ENCODE measurements at places on chromosomes 11 and 22.

DNA sequence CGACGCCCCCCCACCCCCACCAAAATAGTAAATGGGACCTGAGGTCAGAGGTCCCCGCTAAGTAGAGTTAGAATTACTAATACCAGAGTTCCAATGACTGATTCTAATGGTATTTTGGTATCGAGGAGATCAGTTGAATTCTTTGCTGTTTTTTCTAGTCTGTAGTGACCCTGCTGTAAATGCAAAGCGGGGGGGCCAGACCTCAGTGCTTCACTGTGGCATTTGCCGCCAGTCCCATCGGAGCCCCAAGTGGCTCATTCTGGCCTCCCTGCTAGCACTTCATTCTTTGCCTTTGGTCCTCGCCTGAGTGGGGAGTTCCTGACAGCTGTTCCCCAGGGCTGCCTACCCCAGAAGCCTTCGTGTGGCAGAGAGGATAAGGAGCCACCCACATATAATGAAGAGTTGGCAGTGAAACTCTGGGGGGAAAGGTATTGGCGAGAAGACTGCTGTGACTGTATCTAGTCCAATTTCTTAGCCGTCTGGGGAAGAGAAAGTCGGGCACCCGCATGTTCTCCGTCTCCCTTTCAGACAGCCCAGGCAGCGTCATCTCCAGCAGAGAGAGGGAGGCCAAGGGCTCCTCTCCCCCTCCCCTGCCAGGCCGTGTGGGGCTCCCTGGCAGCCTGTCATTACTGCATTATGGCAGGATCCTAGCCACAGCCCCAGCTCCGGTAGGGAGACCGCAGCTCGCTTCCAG, 19.4 kb upstream of the CABP7 start:
- no peak for DNase-seq

DNA sequence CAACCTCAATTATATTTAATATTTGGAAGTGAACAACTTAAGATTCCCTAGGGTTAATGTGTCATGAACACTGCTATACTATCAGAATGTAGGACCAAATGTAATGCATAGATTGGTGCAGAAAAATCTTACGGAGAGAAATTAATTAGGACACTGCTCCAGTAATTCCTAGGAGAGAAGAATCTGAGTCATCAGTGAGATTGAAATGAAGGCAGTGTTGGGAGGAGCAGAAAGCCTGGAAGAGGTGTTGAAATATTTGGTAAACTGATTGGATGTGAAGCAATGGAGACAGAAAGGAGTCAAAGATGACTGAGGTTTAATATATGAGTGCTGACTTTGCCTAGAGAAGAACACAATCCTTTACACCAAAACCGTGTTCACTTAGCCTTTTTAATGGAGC, 836.0 kb downstream of the FAM181B start:
- no peak for DNase-seq

DNA sequence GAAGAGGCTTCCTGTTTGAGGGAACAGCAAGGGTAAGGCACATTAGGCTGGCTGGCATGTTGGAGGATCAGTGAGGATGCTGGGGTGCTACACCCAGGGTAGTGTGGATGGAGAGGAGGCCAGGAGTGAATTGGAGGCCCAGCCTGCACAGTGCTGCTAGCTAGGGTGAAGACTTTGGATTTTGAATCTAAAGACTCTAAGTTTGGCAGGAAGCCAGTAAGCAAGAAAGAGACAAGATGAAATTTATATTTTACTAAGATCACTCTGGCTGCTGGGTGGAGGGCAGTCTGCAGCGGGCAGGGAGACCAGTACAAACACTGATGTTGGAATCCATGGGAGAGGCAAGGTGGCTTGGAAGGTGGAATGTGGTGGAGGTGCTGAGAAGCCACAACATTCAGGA, 43.6 kb downstream of the TSPAN18 start:
- no peak for DNase-seq

GRCh38 chr22:45207981-45208664, 32.6 kb downstream of the KIAA0930 start:
- no peak for DNase-seq

DNA sequence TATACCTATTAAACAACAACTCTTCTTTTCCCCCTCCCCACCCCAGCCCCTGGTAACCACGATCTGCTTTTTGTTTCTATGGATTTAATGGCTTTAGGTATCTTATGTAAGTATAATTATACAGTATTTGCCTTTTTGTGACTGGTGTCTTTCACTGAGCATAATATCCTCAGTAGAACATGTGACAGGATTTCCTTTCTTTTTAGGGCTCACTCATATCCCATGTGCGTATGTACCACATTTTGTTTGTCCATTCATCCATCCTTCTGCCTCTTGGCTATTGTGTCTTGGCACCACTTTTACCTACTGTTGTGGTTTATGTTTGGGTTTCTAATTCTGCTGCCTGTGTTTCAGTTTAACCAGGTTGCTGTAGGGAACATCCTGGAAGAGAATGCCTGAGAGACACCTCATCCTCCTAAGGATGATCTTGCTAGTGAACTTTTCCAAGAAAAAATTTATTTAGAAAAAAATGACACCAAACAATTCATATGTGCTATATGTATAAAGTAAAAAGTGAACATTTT, 77.6 kb upstream of the SESN3 start:
- no peak for DNase-seq

- DNase-seq = no peak
Measured at GRCh38 chr11:131530407-131530806, 160.0 kb downstream of the NTM start.

DNA sequence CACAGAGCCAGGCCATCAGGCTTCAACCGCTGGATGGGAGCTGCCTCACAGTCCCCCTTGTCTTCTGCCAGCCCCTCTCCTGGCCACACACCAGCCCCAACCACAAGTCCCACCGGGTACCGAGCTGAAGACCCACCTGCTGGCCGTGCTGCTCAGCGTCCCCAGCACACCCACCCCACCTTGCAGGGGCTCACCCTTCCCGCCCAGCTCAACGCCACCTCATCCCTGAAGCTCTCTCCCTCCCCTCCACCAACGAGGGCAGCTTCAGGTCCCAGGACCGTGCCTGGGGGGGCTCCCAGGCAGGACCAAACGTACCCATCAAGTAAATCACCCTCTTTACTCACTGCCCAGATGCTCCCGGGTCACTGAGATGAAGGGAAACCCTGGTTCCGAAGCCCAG, 141.0 kb downstream of the CRYBB2 start:
- no peak for DNase-seq

GRCh38 chr11:18700375-18700774, 1.8 kb downstream of the TMEM86A start:
- no peak for DNase-seq

- DNase-seq = no peak
Measured at GRCh38 chr22:32335471-32335870, 22.2 kb upstream of the RFPL3 start.

- no peak for DNase-seq
Measured at GRCh38 chr11:74162681-74163467, 7.9 kb downstream of the C2CD3 start.

- no peak for DNase-seq
Measured at GRCh38 chr11:61918251-61918937, 1.0 kb upstream of the RAB3IL1 start.

- no peak for DNase-seq
Measured at GRCh38 chr22:46560696-46561295, 23.4 kb upstream of the CELSR1 start.

DNA sequence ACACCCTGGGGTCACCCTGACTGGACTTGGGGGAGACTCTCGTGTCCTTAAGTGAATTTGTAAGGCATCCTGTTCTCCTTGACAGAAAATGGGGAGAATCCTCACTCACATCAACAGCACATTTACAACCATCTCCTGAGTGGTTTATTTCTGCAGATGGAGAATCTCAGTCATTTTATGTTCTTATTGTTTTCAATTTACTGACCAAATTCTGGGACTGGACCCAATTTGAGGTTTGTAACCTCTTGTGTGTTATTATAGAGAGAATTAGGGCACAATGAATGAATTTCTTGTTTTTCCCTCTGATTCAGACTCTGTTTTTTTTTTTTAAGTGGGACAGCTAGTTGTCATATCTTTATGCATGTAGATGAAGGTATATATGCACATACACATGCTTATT, 104.9 kb downstream of the ADAMTS15 start:
- no peak for DNase-seq

DNA sequence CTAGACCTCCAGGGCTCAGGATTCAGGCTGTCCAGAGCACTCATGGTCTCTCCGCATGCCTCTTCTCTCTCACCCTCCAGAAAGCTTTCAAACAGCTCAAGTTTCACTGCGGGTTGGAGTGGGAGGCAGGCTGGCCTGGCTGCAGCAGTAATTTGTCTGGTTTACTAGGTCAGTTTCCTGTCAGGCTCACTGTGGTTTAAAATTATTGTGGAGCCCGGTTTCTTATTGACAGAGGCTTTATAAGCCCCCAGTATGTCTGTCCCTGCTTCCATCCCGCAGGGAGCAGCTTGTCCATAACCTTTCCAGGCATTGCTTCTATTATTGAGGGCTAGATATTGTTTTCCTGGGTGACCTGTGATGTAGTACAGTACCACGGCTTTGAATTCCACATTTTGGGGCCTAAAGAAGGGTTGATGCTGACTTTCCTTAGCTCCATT, 235.3 kb upstream of the SORL1-AS1 start:
- DNase-seq = no peak

DNA sequence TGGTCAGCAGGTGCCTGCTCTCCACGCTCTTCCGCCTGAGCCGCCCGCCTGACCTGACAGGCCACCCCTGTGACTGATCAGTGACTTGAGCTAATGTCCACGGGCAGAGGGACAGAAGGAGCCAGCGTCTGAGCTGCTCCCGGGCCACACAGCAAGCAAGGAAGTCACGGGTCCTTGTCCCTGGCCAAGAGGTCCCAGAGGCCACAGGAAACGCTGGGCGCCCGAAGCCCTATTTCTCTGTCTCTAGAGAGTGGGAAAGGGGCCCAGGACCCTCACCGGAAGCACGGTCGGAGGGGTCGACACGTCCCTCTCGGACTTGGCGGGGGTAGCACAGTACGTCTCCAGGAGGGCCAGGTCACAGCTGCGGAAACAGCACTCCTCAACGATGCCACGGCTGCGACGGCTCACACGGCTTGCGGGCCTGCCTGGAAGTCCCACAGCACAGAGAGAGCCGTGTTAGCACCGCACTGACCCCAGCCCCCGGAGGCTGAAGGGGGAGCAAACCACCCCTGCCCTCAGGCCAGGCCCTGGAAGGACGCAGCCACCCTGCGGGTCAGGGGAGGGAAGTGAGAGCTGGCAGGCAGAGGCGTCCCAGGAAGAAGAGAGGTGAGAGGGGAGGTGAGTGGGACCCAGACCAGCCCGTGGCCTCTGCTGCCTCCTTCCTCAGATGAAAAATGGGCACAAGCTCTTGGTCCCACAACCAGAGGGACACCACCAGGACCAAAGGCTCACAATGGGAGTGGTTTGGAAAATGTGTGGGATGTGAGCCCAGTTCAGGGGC, 5.8 kb downstream of the IGF2 start:
- no peak for DNase-seq

GRCh38 chr11:116257092-116257491, 515.7 kb downstream of the BUD13 start:
- DNase-seq = no peak

- no peak for DNase-seq
Measured at GRCh38 chr11:59766542-59767224, 11.5 kb downstream of the STX3 start.

DNA sequence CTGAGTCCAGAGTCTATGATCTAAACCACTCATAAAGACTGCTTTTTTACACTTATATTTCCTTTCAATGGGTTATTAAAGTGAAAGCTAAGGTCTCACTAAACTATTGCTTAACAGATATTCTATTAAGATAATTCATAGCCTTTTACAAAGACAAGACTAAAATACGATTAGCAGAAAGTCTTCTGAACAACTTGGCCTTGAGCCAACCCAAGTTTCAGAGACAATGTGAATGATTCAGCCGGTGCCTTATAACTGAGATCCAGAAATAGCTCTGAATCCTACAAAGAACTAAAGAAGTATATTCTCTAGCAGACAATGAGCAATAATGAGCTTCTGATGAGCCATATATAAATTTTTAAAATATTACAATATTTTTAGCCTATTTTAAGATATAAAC, 41.5 kb upstream of the CARD18 start:
- no peak for DNase-seq

GRCh38 chr22:44685384-44686056, 16.5 kb upstream of the PRR5 start:
- DNase-seq = peak; percentile 64

GRCh38 chr11:58289266-58289665, 21.2 kb upstream of the OR10W1 start:
- DNase-seq = no peak

DNA sequence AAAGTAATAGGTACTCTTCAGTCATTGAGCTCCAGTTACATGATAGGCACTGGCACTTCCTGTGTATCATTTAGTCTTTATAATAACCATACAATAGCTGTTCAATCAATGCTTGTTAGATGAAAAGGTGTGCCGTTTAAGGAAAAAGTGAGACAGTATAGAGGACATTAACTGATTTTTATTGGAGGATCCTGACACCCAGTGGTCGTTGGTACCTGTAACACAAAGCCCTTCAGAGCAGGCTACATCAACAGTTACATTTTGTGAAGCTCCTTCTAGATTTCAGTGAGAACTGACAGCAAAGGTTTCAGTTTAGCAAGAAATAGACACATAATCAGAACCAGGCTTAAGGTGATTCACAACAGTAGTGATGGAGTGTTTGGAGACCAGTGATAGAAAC, 44.2 kb downstream of the CCDC81 start:
- no peak for DNase-seq

DNA sequence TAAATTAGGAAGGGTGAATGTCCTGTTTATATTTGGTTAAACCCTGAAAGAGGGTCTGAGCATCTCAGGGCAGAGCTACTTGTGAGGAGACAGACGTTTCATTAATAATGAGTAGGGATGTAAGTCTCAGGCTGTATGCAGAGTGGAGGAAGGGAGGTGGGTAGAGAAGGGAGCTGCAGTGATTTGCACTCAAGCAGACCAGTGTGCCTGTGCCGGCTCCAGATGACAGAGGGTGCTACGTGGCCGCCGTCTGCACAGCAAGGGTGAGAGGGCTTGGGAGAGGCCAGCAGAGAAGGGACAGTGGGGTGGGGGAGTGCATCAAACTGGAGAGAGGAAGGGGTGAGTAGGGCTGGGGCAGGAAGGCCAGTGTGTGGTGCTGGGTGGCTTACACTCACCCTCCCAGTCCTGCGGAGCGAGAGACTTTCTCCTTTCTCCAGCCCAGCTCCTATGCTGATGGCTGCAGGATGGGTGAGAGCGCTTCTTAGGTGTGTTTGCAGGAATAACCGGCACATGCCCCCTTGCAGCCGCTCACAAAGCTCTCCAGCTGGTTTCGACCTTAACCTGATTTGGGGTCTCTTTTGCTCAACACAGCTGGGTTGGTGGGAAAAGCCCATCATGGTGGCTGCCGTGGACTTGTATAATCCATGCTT, 130.6 kb downstream of the ST3GAL4 start:
- DNase-seq = no peak

DNA sequence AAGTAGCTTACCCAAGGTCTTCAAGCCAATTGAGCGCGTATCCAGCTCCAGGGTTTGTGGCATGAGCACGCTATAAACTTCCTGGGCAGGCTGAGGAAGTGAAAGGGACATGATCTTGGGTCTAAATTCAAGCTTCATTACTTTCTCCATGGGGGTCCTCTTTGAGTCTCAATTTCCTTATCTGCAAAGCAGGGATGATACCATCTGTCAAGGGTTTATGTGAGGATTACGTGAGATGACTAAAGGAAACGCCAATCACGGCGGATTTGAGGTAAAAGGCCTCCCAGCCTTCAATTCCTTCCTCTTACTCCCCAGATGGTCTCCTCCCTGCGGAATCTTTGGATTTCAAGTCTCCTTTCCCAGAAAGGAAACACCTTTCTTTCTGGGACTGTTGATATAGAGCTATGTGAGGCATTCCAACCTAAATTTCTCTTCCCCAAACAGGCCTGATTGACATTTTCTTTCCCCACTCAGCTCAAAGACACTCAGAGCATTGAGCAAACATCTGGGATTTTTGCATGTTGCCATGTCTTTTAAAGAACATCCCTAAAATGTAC, 474.4 kb downstream of the INSC start:
- no peak for DNase-seq
